Activated naive CD8-positive, alpha-beta T cell treated with anti-CD3 and anti-CD28 coated beads, Interleukin-2, amount 10 ng/mL, durations not matched to agents 7 days and 5 days (primary cell): ENCODE measurements at places on chromosomes 7 and 10.
A peak's percentile ranks its signal among the peaks of the same experiment; 100 is the strongest.

DNA sequence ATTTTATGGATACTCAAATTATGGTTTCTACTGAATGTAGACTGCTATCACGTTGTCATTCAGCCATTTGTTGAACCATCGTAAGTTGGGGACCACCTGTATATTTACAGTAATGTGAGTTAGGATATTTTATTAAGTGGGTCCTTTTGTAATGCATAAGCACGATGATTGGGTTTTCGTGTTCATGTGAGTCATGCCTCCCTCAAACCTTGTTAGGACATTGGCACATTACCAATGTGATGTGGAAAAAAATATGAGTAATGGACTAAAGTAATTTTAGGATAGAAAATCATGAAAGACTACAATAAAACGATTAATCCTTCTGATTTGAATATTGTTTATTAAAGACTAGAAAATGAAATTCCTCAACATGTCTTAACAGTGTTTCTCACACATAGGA, 8.7 kb downstream of the SMC3 start:
- DNase-seq: no peak

GRCh38 chr10:29795850-29796249, 161.1 kb upstream of the SVIL start:
- DNase-seq: no peak

GRCh38 chr7:153193144-153193595, 433.6 kb downstream of the ACTR3B start:
- peak; percentile 33 for DNase-seq

- no peak for DNase-seq
Measured at GRCh38 chr7:47552621-47553020, 29.3 kb downstream of the TNS3 start.

- peak; percentile 68 for DNase-seq
Measured at GRCh38 chr10:30701451-30702173, 72.1 kb upstream of the LYZL2 start.
